ENCODE measurements at places on chromosomes 13 and 19.
A peak's percentile ranks its signal among the peaks of the same experiment; 100 is the strongest.

GRCh38 chr13:110407021-110407420, 99.9 kb downstream of the COL4A2 start:
- no peak for DNase-seq

DNA sequence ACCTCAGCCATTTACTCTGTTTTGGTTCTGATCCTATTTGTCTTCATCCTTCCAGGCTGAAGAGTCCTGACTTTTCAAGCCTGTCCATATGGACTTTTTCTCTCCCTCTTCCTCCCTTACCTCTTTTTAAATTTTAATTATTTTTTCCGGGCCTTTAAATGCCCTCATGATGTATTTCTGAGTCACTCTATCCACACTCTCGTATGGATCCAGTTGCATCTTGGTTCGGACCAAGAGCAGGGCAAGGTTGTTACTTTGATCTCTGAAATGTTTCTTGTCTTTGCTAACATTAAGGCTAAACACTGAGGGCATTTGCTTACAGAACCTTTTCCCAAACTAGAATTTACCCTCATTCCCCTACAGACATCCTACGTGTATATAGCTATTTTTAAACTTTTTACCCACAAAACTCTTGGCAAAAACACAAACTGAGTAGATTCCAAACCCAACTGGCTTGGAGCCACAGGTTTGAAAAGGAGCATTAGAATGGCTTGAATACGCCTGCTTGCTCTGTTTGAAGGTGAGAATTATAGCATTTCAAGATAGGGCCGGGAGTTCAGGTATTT, 47.4 kb upstream of the SERPINE3 start:
- no peak for DNase-seq

DNA sequence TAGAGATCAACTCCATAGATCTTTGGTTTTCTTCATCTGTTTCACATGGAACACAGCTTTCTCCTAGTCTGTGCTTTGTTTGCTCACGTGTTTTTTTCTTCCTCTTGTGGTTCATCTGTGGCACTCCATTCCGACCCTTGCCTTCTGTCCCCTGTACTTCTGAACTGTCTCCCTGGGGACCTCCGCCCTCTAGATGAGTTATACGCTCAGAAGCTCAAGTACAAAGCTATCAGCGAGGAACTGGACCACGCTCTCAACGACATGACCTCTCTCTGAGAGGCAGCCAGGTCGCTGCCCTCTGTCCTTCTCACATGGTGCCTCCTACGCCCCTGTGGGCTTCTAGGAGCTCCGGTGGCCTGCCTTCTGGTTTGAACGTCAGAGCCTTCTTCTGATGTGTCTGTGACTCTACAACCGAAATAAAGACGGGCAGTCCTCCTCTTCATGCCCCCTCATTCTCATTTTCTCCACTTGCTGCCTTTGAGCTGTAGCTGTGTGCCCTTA, 16.6 kb upstream of the RAB8A start:
- no peak for DNase-seq

DNA sequence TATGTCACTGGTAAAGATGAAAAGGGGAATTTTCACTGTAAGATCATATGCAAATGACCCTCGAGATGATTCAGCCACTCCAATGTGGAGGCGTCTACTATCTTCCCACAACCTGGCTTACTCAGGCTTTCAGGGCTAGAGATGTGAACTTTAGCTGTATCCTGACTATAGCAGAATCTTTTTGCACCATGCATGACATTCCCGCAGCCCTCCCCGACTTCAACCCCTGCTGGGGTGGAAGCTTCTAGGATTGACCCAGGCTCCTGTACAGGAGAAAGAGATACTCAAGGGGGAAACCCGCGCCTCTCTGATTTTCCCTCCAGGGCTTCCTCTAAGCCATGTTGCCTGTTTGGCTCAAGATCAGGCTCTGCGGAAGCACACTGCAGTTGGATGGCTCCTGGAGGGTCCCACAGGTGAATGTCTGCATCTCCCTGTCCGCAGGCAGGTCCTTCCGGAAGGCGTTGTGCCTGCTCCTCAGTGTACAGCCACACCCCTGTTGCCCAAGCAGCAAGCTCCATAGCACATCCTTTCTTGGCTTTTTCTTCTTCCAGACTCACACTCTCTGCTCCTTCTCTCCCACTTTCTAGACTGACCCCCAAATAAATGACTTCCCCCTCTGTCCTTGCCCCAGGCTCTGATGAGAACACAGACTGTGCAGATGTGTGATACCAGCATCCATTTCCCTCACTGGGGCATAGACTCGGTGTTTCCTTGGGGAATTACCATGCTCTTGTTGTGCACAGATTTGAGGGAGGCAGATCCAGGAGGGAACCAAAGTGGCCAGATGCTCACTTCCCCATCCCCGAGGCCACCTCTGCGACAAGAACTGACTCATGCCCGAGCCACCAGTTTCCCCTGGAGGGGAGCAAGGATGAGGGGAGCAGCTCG, 29.1 kb upstream of the POP4 start:
- no peak for DNase-seq

GRCh38 chr13:40666933-40667621, 636 bp upstream of the FOXO1 start:
- peak; percentile 87 for DNase-seq

GRCh38 chr13:74158028-74158427, 23.8 kb upstream of the KLF12 start:
- DNase-seq: no peak

DNA sequence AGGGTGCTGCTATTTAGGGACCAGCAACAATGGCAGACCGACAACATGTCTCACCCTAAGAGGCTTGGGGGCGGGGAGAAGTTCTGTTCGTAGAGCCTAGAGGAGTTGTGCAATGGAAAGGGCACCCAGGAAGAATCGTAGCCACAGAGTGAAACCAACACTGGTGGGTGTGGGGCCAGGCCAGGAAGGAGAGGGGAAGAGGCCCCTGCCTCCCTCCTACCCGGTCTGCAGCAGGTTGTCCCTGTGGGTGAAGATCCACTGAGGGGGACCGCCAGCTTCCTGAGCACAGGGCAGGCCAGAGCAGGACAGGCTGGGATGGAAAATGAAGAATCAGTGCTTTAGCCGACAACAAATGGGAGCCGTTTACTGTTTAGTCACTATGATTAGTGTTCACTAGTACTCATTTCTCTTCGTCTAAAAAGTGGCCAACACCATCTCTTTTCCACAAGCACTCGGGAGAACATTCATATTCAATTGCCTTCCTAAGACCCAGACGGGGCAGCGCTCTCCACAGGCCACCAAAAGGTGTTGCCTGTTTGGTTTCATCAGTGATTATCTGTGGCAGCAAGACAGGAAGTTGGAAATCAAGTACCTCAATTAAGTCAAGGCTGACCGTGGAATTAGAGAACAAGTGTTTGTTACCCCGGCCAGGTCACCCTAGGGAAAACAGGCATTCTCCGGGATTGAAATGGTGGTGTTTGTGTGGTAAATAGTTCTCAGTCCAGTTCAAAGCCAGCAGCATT, 1.1 kb upstream of the ATP11A start:
- DNase-seq: peak; percentile 89

DNA sequence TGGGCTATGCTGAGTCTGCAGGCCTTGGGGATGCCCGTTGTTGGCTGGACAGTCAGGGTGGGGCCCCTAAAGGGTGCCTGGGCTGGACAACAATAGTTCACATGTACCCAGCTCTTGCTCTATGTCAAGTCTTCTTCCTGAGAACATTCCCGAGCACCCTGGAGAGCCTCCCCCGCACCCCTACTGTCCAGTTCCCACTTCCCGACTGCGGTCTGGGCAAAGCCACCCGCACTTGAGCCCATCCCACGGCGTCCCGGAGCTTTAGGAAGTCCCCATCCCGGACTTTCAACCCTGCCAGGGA, 1.1 kb upstream of the MPND start:
- no peak for DNase-seq

GRCh38 chr13:71378961-71379905, 487.8 kb downstream of the DACH1 start:
- no peak for DNase-seq

DNA sequence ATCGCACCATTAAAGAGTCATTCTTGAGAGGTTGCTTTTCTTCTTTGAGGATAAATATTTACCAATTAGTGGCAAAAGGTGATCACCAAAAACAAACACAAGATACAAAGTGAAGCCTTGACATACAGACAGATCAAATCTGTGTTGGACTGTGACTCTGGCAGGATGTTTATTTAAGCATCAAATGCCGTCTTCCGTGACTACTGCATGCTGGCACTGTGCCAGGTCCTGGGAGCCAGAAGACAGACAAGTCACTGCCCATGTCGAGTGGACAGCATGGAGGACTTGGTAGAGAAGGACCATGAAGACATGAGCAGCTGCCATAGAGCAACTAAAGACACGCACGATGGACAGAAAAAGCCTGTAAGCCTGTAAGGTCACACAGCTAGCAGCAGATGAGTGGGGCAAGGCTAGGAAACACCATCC, 92.8 kb upstream of the FARP1 start:
- DNase-seq: no peak

GRCh38 chr19:35779033-35779432, 3.7 kb downstream of the ARHGAP33 start:
- no peak for DNase-seq

- no peak for DNase-seq
These were observed 1.4 kb downstream of the ANKRD10 start for GRCh38 chr13:110913322-110914080.

DNA sequence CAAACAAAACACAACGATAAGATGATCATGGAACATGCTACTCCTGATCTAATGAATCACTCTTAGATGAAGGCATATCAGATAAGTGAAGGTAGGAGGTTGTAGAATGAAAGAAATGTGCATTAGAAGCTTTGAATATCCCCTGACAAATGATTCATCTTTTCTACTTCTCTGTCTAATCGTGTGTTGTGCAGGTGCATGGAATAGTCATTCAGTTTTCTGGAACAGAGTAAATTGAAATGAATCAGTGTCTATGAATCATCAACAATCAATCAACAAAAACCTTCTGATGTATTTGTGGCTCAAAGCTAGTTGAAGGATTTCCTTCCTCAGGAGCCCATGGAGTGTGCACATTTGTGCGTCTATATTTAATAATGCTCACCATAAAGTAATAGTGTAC, 1290.4 kb upstream of the PCDH20 start:
- DNase-seq: no peak

DNA sequence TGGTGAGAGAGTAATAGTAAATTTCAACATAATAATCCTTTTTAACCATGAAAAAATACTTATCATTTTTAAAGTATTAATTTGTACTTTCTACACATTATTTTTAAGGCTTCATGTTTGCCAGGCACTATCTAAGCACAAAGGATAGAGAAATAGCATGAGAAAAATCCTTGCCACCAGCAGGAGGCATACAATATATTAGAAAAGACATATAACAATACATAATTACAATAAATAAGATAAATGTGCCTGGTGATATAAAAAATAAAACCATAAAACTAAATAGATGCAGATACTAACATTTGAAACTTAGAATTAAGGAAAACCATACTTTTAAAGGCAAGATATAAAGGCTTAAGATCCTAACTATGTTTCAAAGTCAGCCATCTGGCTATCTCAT, 1256.4 kb downstream of the DIAPH3 start:
- DNase-seq: no peak

DNA sequence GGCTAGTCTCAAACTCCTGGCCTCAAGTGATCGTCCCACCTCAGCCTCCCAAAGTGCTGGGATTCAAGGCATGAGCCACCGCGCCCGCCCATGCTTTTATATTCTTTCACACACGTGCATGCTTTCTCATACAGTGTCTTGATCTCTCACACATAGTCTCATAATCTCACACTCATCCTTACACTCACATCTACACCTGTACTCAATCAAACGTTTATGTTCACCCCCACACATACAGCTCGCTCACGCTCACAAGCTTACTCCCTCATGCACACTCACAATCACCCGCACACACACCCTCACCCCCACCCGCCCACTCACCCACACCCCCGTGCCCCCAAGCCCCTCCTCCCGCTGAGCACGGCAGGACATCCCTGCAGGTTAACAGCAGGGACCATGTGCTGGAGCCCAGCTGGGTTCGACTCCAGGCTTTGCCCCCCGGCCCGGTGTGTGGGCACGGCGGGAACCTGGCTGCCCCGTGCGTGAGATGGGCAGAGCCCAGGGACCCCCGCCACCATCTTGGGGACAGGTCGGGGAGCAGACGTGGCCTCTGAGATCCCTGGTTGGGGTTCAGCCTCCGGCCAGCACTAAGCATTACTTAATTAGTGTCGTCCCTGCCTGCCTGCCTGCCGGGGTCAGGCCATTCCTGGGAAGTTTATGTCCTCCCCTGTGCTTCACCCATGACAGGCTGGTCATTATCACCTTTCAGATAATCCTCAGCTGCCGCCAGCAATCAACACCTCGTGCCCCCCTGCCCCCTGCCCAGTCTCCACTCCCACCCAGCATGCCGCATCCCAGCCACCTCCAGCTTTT, 11.4 kb downstream of the SBK2 start:
- no peak for DNase-seq

- peak; percentile 48 for DNase-seq
These were observed 2.6 kb downstream of the PPP5C start for GRCh38 chr19:46349311-46349993.

- DNase-seq: no peak
These were observed 154.2 kb upstream of the MAB21L1 start for GRCh38 chr13:35630551-35631275.

DNA sequence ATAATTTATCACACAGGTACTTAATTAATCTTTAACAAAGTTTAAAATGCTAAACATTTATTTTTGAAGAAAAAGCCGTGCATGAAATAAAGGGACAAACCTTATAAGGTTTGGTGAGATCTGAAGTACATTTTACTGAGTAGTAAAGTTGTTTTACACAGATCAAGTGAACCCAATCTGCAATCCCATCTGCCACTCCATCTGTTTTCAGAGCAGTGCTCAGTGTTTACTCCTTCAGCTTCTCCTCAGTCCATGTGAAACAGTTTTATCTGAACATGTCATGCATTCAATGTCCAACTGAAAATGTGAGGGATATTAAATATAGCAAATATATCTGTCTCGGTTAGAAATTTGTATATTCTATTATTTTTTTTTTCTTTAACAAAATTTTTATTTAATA, 166.8 kb downstream of the MAB21L1 start:
- DNase-seq: no peak

- no peak for DNase-seq
These were observed 101.3 kb upstream of the SLC15A1 start for GRCh38 chr13:98853771-98854221.

DNA sequence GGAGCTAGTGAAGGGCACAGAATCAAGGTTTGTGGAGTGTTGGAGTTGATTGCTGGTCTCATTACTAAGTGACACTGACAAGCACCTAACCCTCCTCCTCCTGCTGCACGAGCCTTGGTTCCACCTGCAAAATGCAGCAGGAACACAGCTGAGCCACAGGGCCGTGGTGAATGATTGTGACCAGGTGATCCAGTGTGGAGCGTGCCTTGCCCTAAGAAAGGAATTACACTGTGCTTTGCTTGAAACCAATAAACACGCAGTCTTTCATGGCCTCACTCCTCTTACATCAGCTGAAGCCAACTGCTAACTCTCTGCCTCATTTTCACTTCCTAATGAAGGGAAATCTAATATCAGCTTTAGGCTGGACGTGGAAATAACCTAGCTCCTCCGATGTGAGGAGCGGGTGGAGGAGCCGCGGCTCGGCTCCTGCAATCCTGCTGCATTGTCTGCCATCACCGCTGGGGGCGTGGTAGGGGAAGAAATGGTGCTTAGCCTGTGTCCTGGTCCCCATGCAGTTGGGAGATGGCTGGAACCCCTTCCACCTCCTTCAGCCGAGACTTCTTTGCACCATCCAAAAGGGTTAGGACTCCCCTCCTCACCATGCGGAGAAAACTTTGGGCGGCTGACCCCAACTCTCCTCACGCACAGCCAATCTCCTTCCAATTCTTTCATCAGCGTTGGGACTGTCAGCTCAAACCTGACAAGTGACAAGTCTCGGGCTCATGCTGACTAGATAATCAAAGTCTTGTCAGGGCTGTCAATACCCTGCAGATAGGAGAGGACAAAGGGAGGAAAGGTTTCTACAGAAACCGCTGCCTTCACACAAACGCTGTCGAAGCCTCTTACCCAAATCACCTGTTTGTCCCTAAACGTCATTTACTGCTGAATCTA, 427.9 kb downstream of the ZNF536 start:
- peak; percentile 60 for DNase-seq
